Osteocyte (in vitro differentiated cells): ENCODE measurements at places on chromosomes 7 and 10. TPM values are rescaled to one million over a fixed set of nuclear protein-coding genes. Genes with fewer than 3 reads are reported as not detected.

DYNC1I1 gene
- 43.3 and 43.4 TPM in 2 replicates for total RNA-seq

DNA sequence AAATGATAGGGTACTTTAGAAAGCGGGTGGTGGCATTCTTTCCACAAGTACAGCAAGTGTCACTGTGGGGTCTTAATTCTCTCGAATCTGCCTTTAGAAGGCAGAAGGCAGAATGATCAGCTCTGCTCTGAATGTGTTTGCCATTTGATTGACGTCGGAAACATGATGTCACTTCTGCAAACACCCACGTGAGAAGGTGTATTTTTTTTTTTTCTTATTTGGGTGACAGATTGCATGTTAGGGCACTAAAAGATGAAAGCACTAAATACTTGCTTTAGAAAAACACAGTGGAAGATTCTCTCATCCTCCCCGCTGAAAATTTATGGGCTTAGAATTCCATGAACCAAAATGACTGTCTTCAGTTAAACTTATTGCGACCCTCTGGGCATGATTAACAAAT lies 150.2 kb downstream of the TCF7L2 start:
- peaks cover 46% of the 10 kb centered on the region for H3K4me1 ChIP-seq
- H3K36me3 ChIP-seq, result peaks cover 31% of the 10 kb centered on the region
- no peak overlapping the region for H3K27ac ChIP-seq

GSAP gene
- 0.83 and 0.84 TPM in 2 replicates for total RNA-seq

PRTFDC1 gene
- 2.7 and 4.4 TPM in 2 replicates for total RNA-seq

DNA sequence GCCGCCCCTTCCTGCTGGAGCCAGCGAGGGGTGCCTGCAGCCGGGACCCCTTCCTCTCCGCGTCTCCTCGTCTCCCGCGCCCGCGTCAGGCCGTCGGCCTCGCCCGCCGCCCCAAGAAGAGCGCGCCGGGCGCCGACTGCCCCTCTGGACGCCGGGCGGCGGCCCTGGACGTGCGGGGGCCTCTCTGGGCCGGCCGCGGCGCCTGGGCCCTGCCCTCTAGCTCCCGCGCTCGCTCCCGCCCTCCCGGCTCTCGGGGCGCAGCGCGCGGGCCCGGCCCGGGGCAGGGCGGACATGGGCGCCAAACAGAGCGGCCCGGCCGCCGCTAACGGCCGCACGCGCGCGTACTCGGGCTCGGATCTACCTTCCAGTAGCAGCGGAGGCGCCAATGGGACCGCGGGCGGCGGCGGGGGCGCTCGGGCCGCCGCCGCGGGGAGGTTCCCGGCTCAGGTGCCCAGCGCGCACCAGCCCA lies 704 bp downstream of the ZNRF2 start:
- no peak for DNase-seq
- peak overlapping the region; percentile 77 for H3K4me3 ChIP-seq
- no peaks in the 10 kb centered on the region for H3K36me3 ChIP-seq
- no peaks in the 10 kb centered on the region for H3K27me3 ChIP-seq
- H3K27ac ChIP-seq, result no peak overlapping the region

GRCh38 chr10:13201132-13201531 lies 33.0 kb downstream of the UCMA start:
- H3K27ac ChIP-seq, result no peak overlapping the region
- no peaks in the 10 kb centered on the region for H3K27me3 ChIP-seq
- no peak for DNase-seq

- DNase-seq, result no peak
- no peak overlapping the region for H3K4me3 ChIP-seq
- H3K27me3 ChIP-seq, result no peaks in the 10 kb centered on the region
- H3K4me1 ChIP-seq, result peaks cover 12% of the 10 kb centered on the region
Observed at GRCh38 chr10:12391206-12391605, 41.9 kb downstream of the CAMK1D start.

DNA sequence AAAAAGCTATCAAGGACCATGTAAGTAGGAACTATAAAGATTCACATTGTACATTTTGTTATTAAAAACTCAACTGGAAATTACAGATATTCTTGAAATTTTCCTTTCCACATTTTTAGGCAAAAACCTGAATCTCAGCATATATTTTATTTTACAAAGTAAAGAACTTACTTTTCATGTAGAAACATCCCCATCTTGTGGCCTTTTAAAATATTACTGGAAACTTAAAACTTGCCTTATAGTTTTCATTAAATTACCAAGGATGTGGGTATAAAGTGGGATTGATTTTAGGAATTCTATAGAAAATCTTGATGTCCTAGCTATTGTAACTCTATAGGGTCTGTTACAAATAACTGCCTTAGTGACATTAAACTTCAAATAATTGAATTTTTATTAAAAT lies 10.6 kb downstream of the DBF4 start:
- peaks cover 3% of the 10 kb centered on the region for H3K4me1 ChIP-seq
- no peaks in the 10 kb centered on the region for H3K27me3 ChIP-seq
- peaks cover 4% of the 10 kb centered on the region for H3K36me3 ChIP-seq
- no peak overlapping the region for H3K27ac ChIP-seq
- H3K4me3 ChIP-seq, result no peak overlapping the region

EPHB6 gene
- 13.7 and 14.7 TPM in 2 replicates for total RNA-seq

GRCh38 chr10:67539312-67539711 lies 156.7 kb downstream of the CTNNA3 start:
- H3K4me3 ChIP-seq, result no peak overlapping the region
- no peak for DNase-seq
- H3K27ac ChIP-seq, result no peak overlapping the region
- H3K36me3 ChIP-seq, result no peaks in the 10 kb centered on the region
- peaks cover 7% of the 10 kb centered on the region for H3K4me1 ChIP-seq

DNA sequence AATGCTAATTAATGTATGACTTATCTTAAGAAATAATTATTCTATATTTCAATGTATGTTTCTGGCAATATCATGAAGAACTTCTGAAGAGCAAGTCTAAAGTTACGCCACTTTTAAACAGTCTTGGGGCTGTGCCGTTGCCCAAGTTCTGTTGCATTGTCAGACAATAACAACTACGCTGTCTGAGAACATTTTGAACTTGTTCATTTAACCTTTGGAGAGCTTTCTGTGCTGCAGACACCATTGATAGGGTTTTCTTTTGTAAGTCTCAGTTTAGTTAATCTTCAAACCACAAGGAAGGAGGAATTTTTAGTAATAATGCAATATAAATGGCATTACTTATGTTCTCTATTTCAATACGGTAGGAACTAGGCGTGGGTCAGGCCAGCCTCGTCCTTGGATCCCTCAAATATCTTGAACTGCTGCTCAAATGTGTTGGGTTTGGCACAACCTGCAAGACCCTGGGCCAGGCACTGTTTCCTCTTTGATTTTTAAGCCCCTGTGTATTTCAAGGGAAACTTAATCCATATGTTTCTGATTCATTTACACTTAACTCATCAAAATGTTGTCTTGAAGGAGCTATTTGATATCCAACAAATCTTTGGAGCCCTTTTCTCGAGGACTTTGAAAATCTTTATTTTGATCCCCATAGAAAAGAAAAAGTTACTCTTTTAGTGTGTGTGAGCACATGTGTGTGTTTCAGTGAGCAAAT lies 215.5 kb downstream of the INHBA start:
- no peak overlapping the region for H3K27ac ChIP-seq
- H3K4me1 ChIP-seq, result no peaks in the 10 kb centered on the region
- H3K27me3 ChIP-seq, result no peaks in the 10 kb centered on the region
- no peak for DNase-seq
- H3K36me3 ChIP-seq, result no peaks in the 10 kb centered on the region

GDF10 gene
- total RNA-seq, result not detected in 2 replicates

GRCh38 chr7:40749877-40750276 lies 615.1 kb downstream of the SUGCT start:
- H3K4me1 ChIP-seq, result peaks cover 42% of the 10 kb centered on the region
- no peaks in the 10 kb centered on the region for H3K27me3 ChIP-seq
- no peaks in the 10 kb centered on the region for H3K36me3 ChIP-seq

CNPY1 gene
- not detected in 2 replicates for total RNA-seq

ZNF239 gene
- 3.7 and 4.5 TPM in 2 replicates for total RNA-seq

- H3K4me3 ChIP-seq, result no peak overlapping the region
- no peaks in the 10 kb centered on the region for H3K36me3 ChIP-seq
- no peaks in the 10 kb centered on the region for H3K4me1 ChIP-seq
- no peaks in the 10 kb centered on the region for H3K27me3 ChIP-seq
Observed at GRCh38 chr7:152723364-152723763, 36.2 kb upstream of the ACTR3B start.

IGF2BP3 gene
- total RNA-seq, result 70.0 and 70.5 TPM in 2 replicates

DNA sequence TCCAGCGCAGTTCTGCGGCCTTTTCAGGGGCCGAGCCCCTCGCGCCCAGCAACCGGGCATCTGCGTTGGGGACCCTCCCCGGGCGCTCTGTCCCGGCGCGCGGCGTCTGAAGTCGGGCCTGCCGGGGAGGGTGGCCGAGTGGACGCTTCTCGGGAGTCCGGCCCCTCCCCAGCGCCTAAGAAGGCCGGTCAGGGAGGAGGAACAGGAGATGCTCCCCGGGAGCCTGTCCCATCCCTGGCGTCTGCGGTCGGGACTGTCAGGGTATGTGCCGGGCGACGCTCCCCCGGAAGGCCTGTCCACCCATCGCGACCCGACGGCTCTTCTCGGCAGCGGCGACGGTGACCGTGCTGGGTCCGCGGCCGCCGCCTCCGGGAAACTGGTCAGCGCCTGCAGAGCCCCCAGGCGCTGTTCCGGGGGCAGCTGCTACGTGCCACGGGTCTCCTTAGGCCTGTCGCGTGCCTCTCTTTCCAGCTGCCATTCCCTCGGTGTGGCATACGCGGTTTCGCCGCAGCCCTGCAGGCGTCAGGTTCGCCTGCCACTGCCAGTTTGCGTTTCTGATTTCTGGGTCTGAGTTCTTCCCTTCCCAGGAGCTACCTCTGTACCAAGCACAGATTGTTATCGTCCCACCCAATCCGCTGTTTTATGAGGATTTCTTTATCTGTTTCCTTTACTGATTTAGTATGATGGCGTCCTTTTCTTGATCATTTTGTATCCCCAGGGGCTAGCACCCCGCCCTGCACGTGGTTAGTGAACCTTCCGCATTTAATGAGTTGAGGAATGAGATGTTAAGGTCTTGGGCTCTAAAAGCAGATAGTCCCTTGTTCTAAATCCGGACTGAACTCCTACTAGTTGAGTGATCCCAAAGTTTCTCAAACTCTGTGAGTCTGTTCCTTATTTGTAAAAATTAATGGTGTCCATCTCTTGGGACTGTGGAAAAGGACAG lies 782 bp downstream of the IFIT5 start:
- no peaks in the 10 kb centered on the region for H3K27me3 ChIP-seq
- peaks cover 41% of the 10 kb centered on the region for H3K4me1 ChIP-seq
- DNase-seq, result peak; percentile 87
- peak overlapping the region; percentile 99 for H3K27ac ChIP-seq
- peaks cover 23% of the 10 kb centered on the region for H3K36me3 ChIP-seq

DNA sequence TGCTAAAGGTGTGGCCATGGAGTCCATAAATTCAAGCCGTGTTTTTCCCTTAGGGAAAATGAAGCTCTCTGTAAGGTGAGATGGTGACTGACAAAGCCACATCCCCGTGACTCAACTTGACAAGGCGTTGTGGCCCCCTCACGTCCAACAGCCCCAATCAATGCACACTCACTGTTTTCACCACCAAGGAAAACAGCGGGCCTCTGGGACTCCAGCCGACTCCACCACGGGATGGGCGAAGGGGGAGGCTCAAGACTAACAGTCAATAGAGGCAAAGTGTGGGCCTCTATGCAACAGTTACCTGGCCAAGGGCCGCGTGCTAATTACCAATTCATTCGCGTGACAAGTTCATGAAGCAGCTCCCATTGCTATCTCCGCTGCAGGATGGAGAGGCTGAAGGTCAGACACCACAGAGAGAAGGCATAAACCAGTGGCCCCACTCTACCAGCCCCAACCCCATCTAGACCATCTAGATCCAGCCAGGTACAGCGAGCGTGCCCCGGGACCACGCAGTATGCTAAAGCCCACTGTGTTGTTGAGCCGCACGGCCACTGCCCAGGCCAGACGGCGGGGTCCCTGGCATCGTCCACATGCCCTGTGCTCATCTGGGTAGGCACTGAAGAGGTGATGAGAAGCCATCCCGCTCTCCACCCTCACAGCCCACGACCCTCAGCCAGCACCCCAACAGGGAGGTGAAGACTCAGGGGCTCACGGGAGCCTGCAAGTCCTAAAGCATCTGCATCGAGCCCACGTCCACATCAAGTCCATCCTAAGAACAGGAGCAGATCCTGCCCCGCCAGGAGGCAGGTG lies 76.1 kb downstream of the PROSER2 start:
- no peak overlapping the region for H3K27ac ChIP-seq
- H3K36me3 ChIP-seq, result no peaks in the 10 kb centered on the region
- H3K27me3 ChIP-seq, result peaks cover 3% of the 10 kb centered on the region
- H3K4me1 ChIP-seq, result peaks cover 20% of the 10 kb centered on the region
- no peak overlapping the region for H3K4me3 ChIP-seq

- no peak overlapping the region for H3K27ac ChIP-seq
- no peaks in the 10 kb centered on the region for H3K36me3 ChIP-seq
- H3K4me3 ChIP-seq, result no peak overlapping the region
Observed at GRCh38 chr7:13179011-13179582, 491.7 kb downstream of the ARL4A start.

GRCh38 chr7:134636008-134636449 lies 10.6 kb upstream of the BPGM start:
- no peaks in the 10 kb centered on the region for H3K36me3 ChIP-seq
- no peaks in the 10 kb centered on the region for H3K4me1 ChIP-seq
- DNase-seq, result no peak
- H3K4me3 ChIP-seq, result no peak overlapping the region
- peaks cover 5% of the 10 kb centered on the region for H3K27me3 ChIP-seq

AKR1C4 gene
- total RNA-seq, result not detected in 2 replicates

DNA sequence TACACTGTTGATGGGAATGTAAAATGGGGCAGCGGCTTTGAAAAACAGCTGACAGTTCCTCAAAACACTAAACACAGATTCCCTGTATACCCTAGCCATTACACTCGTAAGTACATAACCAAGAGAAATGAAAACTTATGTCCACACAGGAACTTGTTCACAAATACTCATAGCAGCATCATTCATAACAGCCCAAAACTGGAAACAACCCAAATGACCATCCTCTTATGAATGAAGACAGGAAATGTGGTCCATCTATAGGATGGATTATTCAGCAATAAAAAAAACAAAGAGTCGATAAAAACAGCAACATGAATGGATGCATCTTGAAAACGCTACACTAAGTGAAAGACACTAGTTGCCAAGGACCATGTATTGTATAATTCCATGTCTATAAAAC lies 23.7 kb downstream of the NMT2 start:
- peaks cover 2% of the 10 kb centered on the region for H3K36me3 ChIP-seq
- no peak overlapping the region for H3K27ac ChIP-seq
- H3K4me3 ChIP-seq, result no peak overlapping the region
- no peaks in the 10 kb centered on the region for H3K4me1 ChIP-seq

FANK1 gene
- 0.81 and 2.0 TPM in 2 replicates for total RNA-seq

PON1 gene
- not detected in 2 replicates for total RNA-seq

GRCh38 chr7:132030086-132030568 lies 473.7 kb upstream of the PODXL start:
- H3K4me1 ChIP-seq, result no peaks in the 10 kb centered on the region
- no peak for DNase-seq
- no peak overlapping the region for H3K27ac ChIP-seq
- H3K27me3 ChIP-seq, result peaks cover 14% of the 10 kb centered on the region
- H3K4me3 ChIP-seq, result no peak overlapping the region

SRRT gene
- total RNA-seq, result 159 and 162 TPM in 2 replicates
